ENCODE measurements at places on chromosomes 3 and 15.

DNA sequence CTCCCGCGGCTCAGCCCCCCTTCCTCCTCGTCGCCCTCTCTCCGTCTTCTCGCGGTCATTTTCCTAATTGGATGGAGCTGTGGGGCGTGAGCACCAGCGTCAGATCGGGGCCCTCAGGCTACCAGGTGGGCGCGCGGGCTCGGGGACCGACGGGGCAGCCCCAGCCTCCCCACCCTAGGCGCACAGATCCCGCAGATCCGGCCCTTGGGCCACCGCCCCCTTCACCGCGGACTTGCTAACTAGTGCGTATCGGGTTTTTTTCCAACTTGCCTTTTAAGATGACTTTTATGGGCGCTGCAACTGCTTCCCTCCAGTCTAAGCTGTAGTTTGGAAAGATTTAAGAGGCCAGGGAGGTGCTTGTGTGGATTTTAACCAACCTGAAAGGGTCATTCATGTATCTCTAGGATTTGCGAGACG lies 1.3 kb downstream of the ZNF710 start:
- no peak for DNase-seq

DNA sequence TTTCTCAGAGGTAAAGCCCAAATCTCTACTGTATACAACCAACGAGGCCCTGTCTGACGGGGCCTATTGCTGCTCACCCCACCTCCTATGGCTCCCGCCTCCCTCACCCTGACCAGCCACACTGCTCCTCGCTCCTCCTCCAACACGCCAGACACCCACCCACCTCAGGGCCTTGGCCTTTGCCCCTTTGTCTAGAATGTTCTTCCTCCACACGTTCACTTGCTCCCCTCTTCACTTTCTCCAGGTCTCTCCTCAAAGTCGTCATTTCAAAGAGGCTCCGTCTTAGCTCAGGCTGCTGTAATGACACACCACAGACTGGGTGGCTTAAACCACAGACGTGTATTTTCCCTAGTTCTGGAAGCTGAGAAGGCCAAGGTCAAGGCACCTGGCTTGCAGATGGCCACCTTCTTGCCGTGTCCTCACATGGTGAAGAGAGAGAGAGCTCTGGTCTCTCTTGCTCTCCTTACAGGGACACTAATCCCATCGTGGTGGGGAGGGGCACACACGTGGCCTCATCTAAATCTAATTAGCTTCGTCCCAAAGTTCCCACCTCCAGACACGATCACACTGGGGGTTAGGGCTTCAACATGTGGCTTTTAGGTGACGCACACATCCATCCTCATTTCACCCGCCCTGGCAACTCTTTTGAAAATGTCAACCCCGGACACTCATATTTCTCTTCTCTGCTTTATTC lies 98.2 kb downstream of the TLE3 start:
- no peak for DNase-seq

DNA sequence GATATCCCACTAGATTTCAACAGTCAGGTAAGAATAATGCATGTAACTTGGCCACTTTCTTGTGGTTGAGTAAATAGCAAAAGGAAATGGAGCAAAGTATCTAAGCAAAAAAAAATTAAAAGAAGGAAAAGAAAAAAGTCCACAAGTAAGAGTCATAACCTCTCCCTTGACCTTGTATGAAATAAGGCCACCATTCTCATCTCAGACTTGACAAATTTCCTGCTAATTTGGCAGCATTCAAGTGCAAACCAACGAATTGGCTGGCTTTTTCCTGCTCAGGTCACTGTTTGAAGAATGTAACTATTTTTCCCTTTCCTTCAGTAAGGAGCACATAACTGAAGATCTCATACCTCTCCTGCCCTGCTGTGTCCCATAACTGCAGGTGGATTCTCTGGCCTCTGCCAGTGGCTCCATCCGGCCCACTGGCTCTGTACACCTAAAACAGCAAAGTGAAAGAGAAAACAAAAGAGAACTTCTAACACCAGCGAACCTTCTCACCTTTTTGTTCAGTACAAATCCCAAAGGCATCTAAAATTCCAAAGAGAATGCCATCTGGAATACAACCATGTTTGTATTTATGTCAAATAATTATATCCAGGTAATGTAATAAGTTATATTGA lies 33.4 kb upstream of the RSL24D1 start:
- no peak for DNase-seq

- no peak for DNase-seq
These were observed 113.8 kb downstream of the AKAP13 start for GRCh38 chr15:85494048-85494777.

DNA sequence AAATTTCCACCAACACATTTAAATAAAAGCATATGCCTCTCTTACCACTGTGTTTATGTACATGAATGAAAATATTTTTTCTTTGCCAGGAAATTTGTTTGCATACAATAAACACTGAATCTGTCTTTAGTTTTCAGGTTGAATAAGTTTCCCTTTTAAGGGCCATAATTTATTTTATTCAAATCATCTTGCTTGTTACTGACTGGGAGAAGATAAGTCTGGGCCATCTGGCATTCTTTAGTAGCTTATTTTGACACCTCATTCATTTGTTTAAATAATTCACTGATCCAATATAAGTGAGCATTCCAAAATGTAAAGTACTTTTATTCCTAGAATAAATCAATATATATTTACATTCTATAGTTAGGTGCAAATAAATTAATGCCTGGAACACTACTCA lies 1001.3 kb downstream of the PLOD2 start:
- no peak for DNase-seq

GRCh38 chr3:194103505-194103904 lies 32.4 kb upstream of the HES1 start:
- DNase-seq = no peak

GRCh38 chr15:95680728-95681127 lies 649.8 kb upstream of the NR2F2 start:
- DNase-seq = no peak

GRCh38 chr15:101372149-101372577 lies 77.1 kb upstream of the SNRPA1 start:
- no peak for DNase-seq

DNA sequence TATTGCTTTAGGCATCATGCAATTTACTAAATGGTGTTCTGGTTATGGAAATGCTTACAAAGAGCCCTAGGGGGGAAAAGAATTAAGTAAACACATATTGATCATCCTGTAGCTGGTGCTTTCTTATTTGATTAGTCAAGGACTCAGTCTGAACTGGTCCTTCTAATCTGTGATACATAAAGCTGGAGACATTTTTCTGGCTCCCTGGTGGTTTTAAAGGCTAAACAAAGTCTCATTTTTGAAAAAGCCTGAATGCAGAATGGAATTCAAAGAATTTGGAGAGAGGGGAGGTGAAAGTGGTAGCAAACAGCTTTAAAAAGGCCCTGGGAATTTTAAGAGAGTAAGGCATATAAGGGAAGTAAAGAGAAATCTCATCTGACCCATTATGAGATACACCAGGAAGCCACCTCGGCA lies 149.7 kb downstream of the RBMS3 start:
- DNase-seq = no peak

Measured in cortex of kidney (tissue), 1 donor.